ENCODE measurements at places on chromosomes 4 and X.

GRCh38 chr4:48212165-48212564, 57.5 kb downstream of the TEC start:
- no peak for DNase-seq

DNA sequence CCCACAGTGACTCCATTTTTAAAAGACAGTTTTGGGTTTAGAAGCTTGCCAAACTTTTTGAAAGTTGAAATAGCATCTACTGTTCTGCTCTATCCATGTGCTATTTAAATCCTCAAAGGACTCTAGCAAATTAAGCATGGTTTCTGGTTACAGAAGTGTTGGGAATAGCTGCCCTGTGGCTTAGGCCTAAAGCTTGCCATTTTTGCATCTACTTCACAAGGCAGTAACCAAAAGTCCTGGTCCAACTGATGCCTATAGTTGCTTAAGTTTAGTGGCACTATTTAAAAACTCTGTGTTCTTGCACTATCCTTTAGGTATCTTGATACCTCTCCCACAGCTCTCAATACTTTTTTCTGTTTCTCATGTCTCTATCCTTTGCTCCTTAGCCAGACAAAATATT, 251.0 kb upstream of the GPC4 start:
- no peak for DNase-seq

DNA sequence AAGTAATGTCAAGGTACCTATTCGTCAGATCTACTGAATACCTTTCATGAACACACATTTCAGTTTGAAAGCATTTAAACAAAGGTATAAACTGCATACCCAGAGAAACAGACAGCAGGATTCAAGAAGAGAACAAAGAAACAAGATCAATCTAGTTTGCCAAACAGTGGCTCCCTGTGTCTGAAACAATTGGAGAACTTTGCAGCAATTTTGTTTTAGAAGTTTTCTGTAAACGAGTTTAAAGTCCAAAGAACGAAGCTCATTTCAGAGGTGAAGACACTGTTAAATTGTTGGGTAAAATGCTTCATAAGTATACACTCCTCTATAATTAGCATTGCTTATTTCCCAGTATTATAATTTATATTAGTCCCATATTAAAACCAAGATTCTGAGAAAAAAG, 21.4 kb upstream of the NSUN7 start:
- no peak for DNase-seq

GRCh38 chr4:110188113-110188512, 10.3 kb downstream of the ELOVL6 start:
- no peak for DNase-seq

GRCh38 chr4:172202480-172203076, 389.4 kb downstream of the GALNTL6 start:
- DNase-seq, result no peak

DNA sequence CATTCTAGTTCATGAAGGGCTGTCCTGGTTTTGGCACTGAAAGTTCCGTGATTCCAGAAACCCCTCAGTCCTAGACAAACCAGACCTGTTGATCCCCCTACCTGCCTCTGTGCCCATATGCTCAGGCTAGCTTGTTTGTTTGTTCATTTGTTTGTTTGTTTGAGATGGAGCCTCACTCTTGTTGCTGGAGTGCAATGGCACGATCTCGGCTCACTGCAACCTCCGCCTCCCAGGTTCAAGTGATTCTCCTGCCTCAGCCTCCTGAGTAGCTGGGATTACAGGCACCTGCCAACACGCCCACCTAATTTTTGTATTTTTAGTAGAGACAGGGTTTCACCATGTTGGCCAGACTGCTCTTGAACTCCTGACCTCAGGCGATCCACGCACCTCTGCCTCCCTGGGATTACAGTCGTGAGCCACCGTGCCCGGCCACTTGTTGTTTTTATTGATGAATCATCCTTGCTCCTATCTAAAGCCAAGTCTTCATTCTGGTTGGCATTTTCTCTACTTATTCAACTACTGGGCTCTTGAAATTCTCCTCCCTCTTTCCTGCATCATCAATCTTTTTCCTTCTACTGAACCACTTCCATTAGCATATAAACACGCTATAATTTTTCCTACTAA, 86.3 kb upstream of the BMP2K start:
- no peak for DNase-seq

- no peak for DNase-seq
Observed at GRCh38 chrX:38882894-38883626, 81.8 kb downstream of the MID1IP1 start.

- no peak for DNase-seq
Observed at GRCh38 chrX:13386636-13387035, 66.8 kb upstream of the ATXN3L start.

DNA sequence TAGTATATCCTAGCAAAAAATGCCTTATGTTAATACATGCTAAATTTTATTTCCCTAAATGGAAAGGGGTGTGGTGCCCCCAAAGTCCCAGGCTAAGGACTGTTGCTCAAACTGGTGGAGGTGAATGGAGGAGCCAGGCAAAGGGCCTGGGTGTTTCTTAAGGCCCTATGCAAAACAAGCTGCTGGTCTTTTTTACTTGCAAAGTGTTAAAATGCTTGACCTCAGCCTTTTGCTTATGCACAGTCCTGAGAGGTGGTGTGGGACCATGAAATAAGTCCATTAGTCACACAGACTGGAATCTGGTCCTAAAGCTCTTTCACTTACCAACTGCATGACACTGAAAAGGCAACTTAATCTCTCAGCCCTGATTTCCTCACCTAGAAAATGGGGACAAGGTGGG, 223.5 kb upstream of the MBNL3 start:
- no peak for DNase-seq

- DNase-seq, result no peak
Observed at GRCh38 chrX:63186137-63186536, 165.0 kb downstream of the SPIN4 start.

DNA sequence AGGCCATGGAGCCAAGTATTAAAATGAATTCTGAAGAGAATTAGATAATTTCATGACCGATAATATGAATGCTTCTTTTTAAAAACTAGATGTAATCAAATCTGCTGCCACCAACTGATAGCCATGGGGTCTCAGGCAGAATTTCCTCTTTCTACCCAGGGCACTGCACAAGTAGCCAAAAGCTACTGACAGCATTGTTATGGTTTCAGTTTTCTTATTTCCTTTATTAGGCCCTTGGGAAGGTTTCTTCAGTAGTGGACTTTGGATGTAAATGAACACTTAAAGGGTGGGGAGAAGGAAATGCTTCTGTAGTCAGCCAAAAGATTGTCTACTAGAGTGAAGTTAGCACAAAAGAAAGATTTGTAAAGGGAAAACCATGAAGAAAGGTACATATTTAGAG, 686.0 kb downstream of the ADGRL3 start:
- no peak for DNase-seq

Data from CD4-positive, alpha-beta T cell treated with Interleukin-17A for 4 hours (primary cell).